ENCODE measurements at places on chromosomes 2 and 18.

GRCh38 chr2:70084973-70085710, 2.1 kb upstream of the PCBP1 start:
- DNase-seq = no peak

GRCh38 chr2:147636238-147636882, 208.5 kb upstream of the ACVR2A start:
- no peak for DNase-seq

GRCh38 chr2:74824679-74825078, 9.2 kb upstream of the HK2 start:
- no peak for DNase-seq

DNA sequence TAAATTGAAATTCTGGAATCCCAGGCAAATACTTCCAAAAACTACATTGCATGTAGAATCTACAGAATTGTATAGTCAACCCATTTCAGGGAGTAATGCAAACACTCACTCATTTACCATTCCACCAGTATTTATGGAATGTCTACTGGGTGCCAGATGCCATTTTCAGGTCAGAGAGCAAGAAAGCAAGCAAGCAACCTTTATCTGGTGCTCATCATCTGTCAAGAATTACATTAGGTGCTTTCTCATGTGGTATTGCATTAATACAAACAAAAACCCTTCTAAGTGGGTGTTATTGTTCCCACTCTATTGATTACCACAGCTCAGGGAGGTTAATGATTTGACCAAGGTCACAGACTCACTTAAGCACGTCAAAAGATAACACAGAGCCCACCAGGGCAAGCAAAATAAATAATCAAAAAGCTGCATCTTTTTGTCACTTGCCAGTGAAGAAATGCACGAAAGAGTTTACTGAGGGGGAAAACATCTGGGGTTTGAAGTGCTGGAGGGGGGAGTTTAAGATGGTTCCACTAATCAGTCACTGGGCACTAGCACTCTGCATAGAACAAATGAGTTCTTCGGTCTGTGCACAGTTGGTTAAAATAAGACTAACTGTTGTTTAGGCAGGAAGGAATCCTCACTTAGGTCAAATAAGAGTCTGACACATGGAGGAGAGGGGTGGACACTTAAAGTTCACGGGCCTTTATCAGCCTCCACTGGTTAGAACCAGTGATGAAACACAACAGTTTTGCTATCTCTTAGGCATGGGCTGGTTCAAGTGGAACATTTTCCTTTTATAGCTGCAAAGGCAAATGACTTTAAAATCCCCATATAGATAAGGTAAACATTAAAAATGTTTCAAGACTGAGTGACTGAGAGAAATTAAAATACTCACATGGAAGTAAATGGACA, 208.8 kb downstream of the CDH2 start:
- no peak for DNase-seq

DNA sequence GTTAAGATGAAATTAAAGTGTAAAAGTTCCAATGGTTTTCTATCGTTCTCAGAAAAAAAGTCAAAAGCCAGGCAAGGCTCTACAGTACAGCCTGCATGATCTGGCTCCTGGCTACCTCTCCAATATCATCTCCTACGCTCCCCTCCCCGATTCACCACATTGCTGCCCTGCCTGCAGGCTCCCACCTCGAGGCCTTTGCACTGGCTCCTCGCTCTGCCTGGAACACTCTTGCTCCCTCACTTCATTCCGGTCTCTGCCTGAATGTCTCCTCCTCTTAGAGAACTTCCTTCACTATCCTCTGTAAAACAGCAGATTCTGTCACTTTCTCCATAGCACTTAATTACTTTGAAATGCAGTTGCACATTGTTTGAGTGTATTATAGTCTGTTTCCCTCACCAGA, 72.5 kb downstream of the KLF7 start:
- no peak for DNase-seq

DNA sequence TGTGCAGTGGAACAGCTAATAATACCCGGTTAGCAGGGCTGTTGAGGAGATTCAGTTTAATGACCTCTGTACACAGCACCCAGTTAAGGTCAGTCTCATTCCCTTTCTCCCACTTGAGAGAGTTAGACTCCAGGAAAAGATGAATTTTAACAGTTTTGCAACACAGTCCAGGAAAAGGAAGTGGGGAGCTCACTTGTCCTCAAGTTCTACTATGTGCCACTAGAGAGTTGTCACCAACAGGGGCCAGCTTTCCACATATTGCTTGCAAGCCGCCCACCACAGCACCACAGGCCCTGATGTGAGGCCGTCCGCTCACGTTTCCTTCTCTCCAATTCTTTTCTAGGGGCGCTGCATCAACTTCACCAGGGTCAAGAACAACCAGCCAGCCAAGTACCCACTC, 142.1 kb downstream of the GFPT1 start:
- no peak for DNase-seq

DNA sequence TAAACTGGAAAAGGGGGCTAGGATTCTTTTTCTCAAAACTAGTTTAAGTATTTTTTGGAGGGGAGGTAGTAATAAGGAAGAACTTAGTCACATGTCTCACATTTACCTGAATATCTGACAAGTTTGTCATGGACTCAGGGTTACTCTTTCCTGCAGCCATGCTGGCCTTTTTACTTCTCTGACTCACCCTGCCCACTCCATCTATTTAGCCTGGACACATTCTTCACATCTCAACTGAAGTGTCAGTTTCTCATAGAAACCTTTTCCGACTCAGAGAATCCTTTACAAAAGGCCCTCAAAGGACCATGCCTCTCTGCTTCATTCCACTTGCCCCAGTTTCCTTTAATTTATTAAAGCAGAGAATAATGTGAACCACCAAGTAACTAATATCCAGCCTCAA, 42.6 kb downstream of the SCN7A start:
- DNase-seq = no peak
